ENCODE measurements at places on chromosomes 13 and 19.

DNA sequence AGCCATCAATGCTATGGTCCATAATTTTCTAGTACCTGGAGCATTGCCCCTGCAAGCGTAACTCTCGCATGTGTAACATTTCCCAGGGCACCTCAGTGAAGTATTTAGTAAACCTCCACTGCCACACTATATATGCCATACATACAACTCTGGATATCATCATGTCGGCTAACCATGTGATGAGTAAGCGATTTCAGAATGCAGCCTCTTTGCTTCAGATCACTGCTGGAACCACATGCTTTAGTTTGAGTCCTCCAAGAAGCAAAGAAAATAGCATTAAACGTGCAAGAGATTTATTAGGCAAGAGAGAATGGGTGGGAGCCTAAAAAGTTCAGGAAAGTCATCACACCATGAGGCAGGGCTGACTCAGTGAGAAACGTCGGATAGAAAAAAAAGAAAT is 635.6 kb upstream of the SLITRK5 start:
- no peak for DNase-seq

DNA sequence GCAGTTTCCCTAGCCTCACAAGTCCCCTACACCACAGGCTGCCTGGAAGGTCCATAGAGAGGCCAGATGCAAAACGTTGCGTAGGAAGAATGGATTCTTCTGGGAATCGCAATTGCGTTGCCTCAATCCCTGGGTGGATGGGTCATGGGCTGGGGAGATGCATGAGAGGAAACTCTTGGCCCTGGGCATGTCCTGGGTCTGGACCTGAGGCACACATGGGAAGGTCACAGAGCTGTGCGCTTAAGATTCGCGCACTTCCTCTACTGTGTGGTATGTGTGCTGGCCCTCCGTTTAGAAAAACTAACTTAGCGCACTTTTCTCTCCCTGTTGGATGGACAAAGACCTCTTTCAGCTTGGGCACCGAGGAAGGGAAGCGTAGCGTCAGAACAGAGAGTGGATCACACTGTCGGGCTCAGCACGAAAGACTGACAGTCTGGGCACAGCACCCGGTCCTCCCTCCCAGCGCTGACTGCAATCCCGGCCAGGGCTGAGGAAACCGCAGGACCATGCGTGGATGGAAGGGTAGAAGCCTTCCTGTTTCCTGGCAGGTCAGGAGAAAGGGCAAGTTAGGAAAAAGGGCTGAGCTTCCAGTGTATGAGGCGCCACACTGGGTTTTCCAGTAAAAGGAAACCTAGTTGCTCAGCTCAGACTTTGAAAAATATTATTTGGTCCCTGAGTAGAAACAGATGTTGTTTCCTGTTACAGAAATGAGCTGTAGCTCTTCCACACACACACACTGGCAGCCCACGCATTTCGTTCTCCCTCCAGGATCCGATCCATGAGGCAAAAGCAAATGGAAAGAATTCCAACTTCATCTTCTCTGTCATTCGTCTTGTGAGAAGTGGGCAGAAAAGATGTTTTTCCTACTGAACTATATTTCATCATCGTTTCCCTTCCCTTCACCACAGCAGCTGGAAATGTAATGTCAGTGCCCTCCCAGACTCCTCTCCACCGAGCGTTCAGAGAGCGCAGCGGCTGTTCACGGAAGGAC is 86.0 kb downstream of the ING1 start:
- DNase-seq, result no peak

DNA sequence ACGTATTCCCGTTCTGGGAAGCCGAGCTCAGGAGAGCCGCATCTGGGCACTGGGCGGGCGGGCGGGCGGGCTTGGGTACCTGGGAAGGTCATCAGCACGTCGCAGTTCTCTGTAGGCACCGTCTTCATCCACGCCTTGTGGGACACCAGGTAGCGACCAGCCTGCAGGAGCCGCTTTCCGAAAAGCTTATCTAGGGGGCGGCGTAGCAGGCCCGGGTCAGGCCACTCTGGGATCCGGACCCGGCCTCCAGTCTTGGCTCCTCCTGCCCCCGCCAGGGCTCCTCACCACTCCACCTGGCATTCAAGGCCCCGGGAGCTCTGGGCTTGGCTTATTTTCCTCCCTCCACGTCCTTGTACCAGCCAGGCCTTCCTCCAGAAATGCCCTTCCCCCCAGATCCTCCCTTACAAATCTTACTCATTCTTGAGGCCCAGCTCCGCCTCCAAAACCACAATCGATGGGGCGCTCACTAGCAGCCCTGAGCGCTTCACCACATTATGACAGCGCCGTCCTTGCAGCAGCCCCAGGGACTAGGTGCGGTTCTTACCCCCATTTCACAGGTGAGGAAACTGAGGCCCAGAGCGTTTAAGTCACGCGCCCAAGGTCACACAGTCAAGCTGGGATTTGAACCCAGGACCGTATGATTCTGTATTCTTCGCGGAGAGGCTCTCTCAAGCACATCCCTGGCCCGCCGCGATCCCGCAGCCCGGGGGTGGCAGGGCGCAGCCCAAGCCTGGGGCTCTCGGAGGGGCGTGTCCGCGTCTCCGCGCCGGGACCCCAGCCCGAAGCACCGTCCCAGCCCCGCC is 843 bp downstream of the ANO8 start:
- DNase-seq, result peak; percentile 66

DNA sequence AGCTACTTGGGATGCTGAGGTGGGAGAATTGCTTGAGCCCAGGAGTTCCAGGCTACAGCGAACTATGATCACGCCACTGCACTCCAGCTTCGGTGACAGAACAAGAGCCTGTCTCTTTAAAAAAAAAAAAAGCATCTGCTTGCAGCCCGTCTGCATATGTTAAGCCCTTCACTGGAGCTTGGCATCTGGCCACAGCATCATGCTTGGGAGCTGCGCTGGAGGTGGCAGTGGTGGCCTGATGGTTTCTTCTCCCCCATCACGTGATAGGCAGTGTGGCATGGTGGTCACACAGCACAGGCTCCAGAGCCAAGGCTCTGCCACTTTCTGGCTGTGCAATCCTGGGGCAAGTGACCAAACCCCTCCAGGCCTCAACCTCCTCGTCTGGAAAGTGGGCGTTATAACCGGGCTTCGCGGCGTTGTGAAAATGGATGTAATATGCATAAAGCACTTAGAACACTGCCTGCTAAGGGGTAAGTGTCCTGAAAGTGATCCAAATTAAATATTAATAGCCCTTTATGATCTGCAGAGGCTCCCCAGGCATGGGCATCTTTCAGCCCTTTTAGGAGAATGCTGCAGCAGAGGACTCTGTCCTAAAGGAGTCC is 24.4 kb downstream of the MARK4 start:
- no peak for DNase-seq

GRCh38 chr19:55590617-55591016 is 8.7 kb downstream of the FIZ1 start:
- no peak for DNase-seq

GRCh38 chr13:111046590-111047141 is 68.4 kb upstream of the ARHGEF7 start:
- no peak for DNase-seq

- no peak for DNase-seq
Observed at GRCh38 chr13:26749285-26749684, 11.3 kb downstream of the GPR12 start.

- no peak for DNase-seq
Observed at GRCh38 chr13:83057119-83057518, 825.2 kb downstream of the SLITRK1 start.

GRCh38 chr13:89212186-89212585 is 1541.0 kb downstream of the SLITRK5 start:
- DNase-seq, result no peak

GRCh38 chr13:64510747-64511146 is 2719.4 kb downstream of the PCDH9 start:
- no peak for DNase-seq

DNA sequence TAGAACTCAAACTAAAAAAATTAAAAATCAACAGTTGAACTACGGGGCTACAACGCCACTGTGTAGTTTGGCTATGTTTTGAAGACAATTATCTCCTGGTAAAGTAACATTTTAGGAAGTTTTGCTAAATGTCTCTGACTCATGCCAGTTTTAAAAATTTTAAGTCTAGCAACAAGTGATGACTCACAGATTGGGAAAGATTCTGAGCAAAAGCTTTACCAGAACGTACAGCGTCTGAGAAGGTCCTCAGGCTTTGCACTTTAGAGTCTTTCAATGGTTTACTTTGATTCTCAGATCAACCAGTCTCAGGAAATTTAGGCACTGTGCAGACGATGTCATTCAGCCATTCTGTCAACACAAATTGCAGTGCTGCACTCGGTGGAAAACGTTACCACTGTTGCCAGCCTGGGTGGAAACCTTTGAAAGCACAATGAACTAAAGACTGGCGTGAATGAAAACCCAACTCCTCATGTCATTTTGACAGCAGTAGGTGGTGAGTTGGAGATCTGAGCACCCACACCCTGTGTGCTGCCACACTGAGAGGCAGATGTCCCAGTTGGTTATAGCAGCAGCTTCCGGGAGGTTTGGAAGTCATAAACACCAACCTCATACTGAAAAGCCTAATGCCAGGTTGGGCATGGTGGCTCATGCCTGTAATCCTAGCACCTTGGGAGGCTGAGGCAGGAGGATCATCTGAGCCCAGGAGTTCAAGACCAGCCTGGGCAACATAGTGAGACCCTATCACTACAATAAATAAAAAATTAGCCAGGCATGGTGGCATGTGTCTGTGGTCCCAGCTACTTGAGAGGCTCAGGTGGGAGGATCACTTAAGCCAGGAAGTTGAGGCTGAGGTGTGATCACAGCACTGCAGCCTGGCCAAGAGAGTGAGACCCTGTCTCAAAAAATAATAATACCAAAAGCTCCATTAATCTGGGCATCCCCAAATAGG is 6.3 kb upstream of the WTIP start:
- no peak for DNase-seq

GRCh38 chr13:70874636-70875035 is 766.4 kb upstream of the KLHL1 start:
- no peak for DNase-seq

DNA sequence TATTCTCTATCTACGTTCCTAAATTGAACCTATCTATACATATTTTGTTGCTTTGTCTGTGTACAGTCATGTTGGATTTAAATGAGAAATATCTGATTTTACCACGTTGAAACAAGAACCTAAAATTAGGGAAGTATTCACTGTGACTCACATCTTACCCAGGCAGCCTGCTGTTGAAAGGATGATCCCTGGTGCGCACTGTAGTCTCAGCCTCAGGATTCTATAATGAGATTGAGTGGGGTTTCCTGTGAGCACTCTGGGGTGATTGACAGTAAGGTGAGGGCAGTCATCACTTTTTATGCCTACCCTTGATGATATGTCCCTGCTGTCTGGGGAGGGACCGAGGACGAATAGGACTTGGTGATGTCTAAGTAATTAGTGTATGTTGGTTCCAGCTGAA is 35.4 kb downstream of the PCCA start:
- no peak for DNase-seq

DNA sequence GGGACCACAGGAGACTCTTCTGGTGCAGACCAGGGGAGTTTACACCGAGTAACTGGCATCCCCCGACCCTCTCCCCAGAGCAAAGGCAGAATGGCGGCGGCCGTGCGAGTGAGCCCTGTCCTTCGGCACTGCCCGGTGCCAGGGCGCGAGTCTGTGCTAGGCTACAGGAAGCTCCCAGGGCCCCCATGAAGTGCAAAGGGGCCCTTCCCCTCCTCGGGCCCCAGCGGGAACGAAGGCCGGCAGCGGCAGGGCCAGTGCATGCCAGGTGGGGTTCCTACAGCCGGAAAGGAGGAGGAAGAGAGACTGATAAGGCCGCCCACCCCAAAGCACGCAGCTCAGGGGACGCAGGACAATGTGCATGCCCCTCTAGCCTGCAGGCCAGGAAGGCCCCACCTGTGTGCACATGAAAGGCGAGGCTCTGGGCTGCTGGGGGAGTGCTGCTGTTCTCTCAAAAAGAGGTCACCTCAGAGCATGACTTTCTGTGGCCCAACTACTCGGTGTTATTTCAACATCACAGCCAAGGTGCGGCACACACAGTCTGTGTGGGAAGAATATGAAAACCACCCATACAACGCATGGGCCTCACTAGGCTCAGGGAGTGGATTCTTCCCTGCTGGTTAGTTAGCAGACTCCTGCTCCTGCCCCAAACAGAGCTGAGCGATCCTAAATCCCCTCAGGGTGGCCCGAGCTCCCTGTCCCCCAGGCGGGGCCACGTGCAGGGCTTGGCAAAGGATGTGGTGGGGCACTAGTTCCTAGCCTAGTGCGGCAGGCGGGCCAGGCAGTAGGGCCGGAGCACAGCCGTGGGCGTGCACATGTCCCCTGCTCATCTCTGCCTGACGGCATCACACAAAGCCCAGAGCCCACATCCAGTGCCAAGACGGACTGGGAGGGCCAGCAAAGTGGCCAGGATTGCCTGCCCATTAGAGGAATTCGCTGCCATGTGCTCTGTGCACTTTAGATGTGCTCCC is 28.4 kb upstream of the TIMM44 start:
- no peak for DNase-seq

DNA sequence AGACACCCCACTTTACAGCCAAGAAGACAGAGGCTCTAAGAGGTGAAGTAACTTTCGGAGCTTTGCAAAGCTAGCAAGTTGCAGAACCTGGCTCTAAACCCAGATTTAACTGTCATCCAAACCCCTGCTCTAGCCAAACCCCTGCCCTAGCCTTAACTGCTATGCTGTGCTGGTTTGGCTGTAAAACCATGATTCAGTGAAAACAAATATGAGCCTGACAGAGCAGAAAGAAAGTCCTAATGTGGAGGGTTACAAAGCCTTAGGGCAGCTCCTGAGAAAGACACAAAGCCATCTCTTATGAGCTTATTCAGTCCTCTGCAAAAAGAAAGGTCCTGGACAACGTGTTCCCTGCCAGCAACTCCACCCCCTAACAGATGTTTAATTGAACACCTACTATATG is 172.8 kb downstream of the KATNAL1 start:
- no peak for DNase-seq

DNA sequence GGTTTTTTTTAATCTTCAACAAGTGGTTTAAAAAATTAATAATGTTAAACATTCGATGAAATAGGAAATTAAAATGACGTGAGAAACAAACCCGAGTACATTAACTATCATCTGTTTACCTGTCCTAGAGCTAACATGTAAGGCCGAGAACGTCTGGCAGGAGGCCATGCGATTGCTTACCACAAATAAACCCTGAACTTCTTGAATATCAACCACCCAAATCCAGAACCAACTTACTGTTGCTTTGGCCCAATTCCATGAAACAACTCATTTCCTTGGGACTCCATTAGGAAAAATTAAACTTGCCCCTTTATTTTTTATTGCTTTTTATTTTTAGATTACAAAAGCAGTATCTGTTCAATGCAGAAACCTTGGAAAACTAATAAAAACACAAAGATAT is 228.9 kb upstream of the IRS2 start:
- DNase-seq, result no peak

GRCh38 chr13:110470272-110471009 is 91.1 kb downstream of the RAB20 start:
- DNase-seq, result no peak

DNA sequence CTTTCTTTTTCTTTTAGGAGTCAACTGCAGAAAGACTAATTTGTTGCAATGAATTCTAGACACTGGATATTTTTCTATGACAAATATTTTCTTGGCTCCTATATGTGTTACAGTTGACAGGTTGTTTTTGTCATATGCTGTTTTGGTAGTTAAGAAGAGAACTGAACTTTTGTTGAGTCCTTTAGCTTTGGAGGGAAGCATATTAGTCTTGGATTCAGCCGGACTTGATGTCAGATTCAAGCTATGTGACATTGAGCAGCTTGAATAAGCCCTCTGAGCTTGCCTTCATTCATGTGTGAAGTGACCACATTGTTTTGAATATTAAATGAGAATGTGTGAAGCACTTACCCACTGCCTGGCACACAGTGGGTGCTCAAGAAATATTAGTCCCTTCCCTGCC is 181.9 kb upstream of the RNF113B start:
- DNase-seq, result no peak
